A549 treated with ZK216348 at 1 μM for 4 hours (cell line): ENCODE measurements at places on chromosomes 1 and 21. TPM values are rescaled to one million over a fixed set of nuclear protein-coding genes. Genes with fewer than 3 reads are reported as not detected.

The CFAP45 gene
- 0.32 to 1.1 TPM (median 0.62 TPM) in 5 replicates for total RNA-seq

The RIPPLY3 gene
- 0.43 to 0.71 TPM (median 0.53 TPM) in 5 replicates for total RNA-seq

The ACTRT2 gene
- total RNA-seq, result not detected in 5 replicates

The AUNIP gene
- total RNA-seq, result 7.1 to 10.4 TPM (median 8.3 TPM) in 5 replicates

The ASPM gene
- 10.8 to 26.1 TPM (median 22.7 TPM) in 5 replicates for total RNA-seq
